Bladder microvascular endothelial cell (primary cell): ENCODE measurements at places on chromosomes 7 and 10. TPM values are rescaled to one million over a fixed set of nuclear protein-coding genes. Genes with fewer than 3 reads are reported as not detected.

The GRM3 gene
- not detected in 2 replicates for total RNA-seq

The ZNF33A gene
- 8.1 and 24.0 TPM in 2 replicates for total RNA-seq

The ZC3HAV1L gene
- total RNA-seq: 10.5 and 23.1 TPM in 2 replicates

The HABP2 gene
- total RNA-seq: under 0.01 TPM in 1 of 2 replicates, not detected in the other

The DNAJC12 gene
- 0.65 and 3.9 TPM in 2 replicates for total RNA-seq

The SMKR1 gene
- 0.16 and 0.38 TPM in 2 replicates for total RNA-seq
